Activated T-helper 1 cell treated with Interleukin-2 at 50 U/mL for 16 hours (primary cell): ENCODE measurements at places on chromosomes 1 and 21.

GRCh38 chr1:33460144-33460543, 12.3 kb upstream of the ZSCAN20 start:
- no peak for DNase-seq

DNA sequence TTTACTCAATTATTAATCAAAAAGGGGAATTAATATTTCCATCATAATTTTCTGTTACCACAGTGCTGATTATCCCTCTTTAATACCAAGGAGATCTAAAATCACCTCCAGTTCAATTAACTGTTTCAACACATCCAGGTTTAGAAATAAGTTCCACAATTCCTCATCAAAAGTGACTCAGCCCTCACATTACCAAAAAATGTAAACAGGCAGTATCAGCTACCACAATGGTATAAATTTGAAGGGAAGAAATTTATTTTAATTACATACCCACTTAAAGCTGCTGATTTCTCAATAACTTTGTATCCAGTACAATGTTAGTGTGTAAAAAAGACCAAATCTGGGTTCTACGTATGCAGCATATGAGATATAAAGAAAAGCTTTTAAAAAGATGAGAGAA, 51.9 kb downstream of the EIF4G3 start:
- DNase-seq, result no peak

GRCh38 chr1:21117597-21118001, 59.1 kb downstream of the EIF4G3 start:
- no peak for DNase-seq

DNA sequence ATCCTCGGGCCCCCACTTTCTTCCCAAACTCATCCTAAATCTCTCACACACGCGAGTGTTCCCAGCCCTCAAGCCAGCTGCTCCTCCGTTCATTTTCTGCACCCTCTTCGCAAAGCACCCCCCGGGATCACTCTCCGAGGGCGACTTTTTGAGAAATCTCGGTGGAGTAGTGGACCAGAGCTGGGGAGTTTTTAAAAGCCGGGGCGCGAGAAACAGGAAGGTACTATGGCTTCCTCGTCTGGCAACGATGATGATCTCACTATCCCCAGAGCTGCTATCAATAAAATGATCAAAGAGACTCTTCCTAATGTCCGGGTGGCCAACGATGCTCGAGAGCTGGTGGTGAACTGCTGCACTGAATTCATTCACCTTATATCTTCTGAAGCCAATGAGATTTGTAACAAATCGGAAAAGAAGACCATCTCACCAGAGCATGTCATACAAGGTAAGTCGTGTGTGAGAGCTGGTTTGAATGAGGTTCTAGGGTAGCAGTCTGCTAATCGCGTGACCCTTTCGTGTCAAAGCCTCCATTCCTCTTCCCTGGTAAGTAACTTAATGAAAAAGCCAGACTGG, 800 bp downstream of the DR1 start:
- DNase-seq, result peak; percentile 21

GRCh38 chr1:84361796-84362195, 36.5 kb upstream of the DNASE2B start:
- no peak for DNase-seq

DNA sequence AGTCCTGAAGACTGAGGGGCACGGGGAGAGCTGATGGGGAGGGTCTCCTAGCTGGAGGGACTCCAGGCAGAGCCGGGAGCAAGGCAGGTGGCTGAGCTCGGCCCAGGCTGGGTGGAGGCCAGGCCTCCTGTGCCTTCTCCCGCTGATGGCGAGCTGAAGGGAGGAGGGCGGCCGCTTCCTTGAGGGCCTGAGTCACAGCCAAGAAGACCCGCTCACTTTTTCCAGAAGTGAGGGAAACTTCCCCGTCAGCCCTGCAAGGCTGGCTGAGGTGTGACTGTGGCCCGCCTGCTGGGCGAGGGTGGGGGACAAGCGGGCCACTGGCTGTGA, 1.7 kb upstream of the VWA1 start:
- no peak for DNase-seq

GRCh38 chr1:245710961-245711903, 556.4 kb downstream of the KIF26B start:
- DNase-seq, result no peak

DNA sequence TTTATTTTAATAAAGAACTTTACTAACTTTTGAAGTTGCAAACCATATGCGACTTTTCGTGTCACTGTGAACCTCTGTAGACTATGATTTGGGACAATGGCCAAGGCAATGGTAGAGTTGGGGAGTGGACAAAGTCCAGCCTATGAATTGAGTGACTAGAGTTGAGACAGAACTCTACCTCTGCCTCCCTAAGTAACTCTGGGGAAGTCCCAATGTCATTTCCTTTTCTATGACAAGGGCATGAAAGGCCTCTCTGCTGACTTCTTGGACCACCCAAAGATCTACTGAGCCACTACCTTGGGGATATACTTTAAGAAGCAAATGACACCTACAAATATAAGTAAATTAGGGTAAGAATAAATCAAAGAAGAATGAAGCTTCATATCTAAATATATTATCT, 19.3 kb downstream of the BEND5 start:
- no peak for DNase-seq

DNA sequence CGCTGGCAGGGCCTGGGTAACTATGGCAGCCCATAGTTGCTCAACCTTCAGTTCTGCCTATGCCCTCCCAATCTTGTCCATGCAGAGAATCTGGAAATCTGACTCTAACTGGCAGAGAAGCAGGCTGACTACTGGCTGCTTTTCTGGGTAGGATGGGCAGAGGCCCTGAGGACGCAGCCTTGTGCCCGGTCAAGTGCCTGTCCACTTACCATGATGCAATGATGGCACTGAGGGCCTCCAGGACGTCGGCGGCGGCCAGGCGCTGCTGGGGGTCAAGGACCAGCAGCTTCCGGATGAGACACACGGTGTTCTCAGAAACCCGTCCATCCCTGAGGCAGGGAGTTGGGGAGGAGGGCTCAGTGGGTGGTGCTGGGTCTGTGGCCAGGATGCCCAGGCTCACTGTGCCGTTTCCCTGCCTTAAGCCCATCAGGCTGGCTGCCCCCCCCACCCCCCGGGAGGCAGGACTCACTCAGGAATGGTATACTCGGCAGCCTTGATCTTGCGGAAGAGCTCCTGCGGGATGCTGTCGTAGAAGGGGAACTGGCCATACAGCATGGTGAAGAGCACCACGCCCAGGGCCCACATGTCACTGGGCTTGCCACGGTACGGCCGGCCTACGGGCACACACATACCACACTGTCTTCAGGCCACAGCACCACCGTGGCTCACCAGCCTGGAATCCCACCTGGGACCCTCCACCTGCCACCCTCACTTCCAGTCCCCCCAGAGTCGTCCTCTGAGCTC, 20.4 kb upstream of the EVA1B start:
- no peak for DNase-seq

DNA sequence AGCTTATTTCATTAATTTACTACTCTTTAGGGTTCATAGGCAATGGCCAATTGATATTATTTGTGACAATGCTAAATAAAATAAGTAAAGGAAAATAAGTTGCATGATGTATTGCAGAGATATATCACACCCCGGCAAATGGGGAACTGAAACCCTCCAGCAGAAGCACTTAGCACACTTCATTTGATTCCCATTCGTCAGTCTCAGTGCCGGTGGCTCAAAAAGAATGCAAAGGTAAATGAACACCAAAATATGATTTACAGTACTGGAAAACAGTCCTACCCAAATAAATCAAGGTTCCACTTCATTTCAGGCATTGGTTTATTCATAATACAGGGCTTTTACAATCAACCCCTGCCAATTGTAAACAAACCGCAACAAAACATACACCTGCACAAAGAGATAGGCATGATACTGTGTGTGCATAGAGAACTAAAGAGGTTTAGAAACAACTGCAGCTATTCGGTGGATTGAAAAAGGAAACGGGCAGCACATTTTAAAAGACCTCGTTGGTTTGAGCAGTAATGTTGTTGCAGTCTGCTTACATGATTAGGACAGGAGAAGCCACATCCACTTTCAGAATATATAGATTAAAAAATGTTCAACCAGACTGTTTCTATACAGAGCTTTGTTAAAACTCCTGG, 1019.2 kb downstream of the TTLL7 start:
- no peak for DNase-seq

DNA sequence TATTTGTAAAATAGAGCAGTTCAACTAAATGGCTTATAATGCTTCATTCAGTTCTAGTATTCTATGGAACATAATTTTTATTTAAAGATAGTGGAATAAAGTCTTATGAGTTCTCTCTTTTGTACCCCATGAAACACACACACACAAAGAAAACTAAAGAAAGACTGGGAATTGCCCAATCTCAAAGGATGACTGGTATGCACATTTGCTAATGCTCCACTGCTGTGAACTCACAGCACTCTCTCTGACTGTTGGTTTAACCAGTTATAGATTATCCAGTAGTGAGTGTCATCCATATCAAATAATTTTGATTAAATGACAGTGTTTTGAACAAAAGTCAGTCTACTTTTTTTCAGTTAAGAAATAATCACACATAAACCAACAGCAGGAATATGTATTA, 1082.4 kb upstream of the B3GALT2 start:
- no peak for DNase-seq

DNA sequence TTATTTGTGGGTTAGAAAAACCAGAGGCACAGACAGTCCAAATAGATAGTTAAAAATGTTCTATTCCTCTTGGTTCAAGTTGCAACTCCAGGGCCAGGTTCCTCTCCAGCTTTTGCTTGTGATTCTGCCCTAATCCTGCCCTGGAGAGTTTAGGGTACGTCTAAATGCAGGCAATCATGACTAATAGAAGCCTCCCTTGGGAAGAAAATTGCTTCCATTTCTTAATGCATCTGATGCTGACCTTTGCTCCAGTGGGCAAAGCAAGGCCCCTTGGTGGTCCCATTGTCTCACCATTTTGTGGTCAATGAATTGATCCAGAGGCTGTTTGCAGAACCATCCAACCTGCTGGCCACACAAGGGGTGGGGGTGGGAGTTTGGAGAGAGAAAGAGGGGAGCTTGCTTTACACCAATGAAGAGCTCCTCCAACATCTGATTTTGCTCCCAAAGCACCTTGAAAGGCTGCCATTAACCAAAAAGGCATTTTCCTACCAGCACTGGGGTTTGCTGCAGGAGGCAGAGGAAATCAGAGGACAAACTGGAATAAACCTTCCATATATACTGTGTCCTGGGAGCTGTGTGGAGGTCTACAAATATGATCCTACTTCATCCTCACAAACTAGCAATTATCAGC, 31.3 kb downstream of the C8B start:
- no peak for DNase-seq

GRCh38 chr1:3080053-3080955, 11.3 kb downstream of the PRDM16 start:
- no peak for DNase-seq

DNA sequence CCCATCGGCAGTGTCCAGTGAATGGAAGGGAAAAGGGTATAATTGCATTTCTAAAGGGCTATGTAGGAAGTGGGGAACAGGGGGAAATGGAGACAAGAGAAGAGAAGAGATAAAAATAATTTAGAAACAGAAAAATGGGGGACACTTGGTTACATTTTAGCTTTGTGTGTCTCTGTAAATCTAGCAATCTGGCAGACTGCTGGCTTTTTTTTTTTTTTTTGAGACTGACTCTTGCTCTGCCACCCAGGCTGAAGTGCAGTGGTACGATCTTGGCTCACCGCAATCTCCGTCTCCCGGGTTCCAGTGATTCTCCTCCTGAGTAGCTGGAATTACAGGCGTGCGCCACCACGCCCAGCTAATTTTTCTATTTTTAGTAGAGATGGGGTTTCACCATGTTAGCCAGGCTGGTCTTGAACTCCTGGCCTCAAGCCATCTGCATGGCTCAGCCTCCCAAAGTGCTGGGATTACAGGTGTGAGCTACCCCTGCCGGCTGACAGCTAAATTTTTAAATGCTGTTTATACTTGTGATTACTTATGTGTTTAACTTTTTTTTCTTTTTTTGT, 53.4 kb downstream of the AGPAT3 start:
- DNase-seq, result no peak

DNA sequence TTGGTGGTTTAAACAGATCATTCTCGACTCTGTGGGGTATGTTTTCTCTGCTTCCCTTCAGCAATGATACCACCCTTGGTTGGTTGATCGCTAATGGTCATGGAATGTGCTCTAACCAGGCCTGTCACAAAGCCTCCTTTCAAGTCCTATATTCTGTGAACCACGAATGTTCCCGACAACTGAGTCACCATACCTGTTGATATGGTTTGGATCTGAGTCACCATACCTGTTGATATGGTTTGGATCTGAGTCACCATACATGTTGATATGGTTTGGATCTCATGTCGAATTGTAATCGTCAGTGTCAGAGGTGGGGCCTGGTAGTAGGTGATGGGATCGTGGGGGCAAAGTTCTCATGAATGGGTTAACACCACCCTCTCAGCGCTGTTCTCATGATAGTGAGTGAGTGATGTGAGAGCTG, 10.2 kb upstream of the CAMK2N1 start:
- no peak for DNase-seq

- no peak for DNase-seq
Measured at GRCh38 chr1:167452483-167452882, 65.8 kb downstream of the CD247 start.

GRCh38 chr1:109874445-109874844, 36.2 kb upstream of the CSF1 start:
- no peak for DNase-seq

GRCh38 chr1:97826820-97827219, 94.0 kb downstream of the DPYD start:
- no peak for DNase-seq

DNA sequence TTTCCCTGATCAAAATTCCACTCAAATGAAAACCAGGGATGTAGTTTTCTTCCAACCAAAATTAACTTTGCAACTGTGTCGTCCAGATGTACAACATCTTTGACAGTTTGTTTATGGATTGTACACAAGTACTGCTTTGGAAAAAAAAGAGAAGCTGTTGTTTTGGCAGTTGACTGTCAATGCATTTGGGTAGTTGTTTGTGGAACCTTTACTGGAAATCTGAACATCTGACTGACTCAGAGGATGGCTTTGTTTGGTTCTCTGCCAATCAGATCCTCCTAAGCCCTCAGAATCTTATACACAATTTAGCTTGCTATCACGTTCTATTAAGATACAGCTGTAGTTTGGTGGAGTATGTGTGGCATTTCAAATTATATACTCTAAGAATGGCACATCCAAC, 195.0 kb downstream of the KCNK2 start:
- no peak for DNase-seq

DNA sequence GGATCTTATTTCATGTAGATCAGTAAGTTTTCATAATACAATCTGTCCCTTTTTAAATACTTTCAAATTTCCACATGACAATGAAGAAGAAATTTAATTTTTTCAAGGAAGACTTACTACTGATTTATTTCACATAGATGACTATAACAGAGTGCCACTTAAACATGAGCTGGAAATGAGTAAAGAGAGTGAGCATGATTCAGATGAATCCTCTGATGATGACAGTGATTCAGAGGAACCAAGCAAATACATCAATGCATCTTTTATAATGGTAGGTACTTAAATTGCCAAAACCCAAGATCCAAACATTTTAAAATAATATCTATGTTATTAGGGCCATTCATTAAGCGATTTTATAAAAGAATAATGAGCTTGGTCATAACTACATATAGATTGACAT, 110.4 kb downstream of the PTPRC start:
- DNase-seq, result no peak

- no peak for DNase-seq
Measured at GRCh38 chr1:101992821-101993575, 3.7 kb downstream of the OLFM3 start.
